ENCODE measurements at places on chromosomes 2 and 18. TPM values are rescaled to one million over a fixed set of nuclear protein-coding genes. Genes with fewer than 3 reads are reported as not detected.

DNA sequence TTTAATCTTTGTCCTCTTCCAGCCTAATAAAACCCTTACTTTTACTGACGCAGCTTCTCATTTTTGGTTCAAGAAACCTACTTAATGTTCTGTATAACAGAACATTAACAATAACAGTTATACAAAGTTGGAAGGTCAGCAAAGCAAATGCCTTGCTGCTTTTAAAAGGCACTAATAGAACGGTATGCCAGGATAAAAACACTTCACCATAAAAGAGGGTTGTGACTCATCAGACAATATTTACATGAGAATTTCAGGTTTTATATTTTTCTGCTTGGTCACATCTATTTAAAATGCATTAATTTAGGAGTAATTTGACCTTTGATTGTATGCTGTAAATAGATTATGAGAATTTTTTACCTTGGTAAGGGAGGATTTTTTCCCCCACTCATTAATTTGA, 3.0 kb downstream of the KLHL41 start:
- DNase-seq: no peak

GRCh38 chr2:55425431-55425831, 5.8 kb upstream of the CCDC88A start:
- peak; percentile 53 for DNase-seq

The PXDN gene
- 197 TPM for total RNA-seq

The SLC5A7 gene
- total RNA-seq: not detected

- DNase-seq: no peak
Measured at GRCh38 chr2:124983595-124983994, 958.5 kb downstream of the CNTNAP5 start.

The HOXD9 gene
- total RNA-seq: 9.8 TPM

DNA sequence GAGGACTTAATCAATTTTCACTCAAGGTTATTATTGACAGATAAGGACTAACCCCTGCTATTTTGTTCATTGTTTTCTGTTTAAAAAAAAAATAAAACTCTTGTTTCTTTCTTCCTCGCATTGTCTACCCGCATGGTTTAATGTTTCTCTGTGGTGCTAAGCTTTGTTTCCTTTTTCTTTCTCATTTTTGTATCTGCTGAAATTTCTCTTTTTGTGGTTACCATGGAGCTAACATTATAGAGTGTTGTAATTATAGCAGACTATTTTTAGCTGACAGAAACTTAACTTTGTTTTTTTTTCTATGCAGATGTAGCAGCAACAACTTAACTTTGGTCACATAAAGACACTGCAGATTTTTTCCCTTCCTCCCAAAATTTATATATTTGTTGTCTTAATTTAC, 43.1 kb upstream of the CHN1 start:
- no peak for DNase-seq

DNA sequence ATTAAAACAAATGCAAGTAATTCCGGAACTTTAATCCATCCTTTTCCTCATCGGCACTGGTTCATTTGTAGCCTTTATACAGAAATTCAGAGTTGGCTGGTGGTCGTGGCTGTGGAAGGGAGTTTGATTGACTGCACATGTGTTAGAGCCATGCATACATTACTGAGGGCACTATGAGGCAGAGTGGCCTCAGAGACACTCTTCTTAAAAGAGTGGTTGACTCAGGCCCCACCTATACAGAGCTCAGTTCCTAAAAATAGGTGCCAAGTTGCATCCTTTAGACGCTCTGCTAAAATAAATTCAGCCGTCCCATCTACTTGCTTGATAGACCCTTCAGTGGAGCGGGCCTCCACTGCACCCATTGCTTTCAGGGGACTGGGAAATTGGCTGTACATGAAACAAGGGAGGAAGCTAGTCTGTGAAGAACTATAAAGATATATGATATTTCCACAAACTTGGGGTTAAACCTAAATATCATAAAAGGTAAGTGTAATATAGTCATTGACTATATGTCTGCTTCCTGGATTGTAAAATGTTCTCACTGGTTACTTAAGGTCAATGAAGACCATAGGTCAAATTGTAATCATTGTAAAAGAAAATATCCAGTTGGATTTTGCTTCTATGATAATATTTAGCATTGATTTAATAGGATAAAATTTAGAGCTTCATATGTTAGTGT, 298.9 kb downstream of the XIRP2 start:
- no peak for DNase-seq

GRCh38 chr2:147006736-147007141, 838.1 kb upstream of the ACVR2A start:
- DNase-seq: no peak

GRCh38 chr2:205025580-205026240, 480.4 kb downstream of the PARD3B start:
- no peak for DNase-seq

The NXPH2 gene
- 2.0 TPM for total RNA-seq

- DNase-seq: no peak
Measured at GRCh38 chr2:1591461-1591770, 152.9 kb downstream of the PXDN start.

The KCNIP3 gene
- 10.4 TPM for total RNA-seq

The RTKN gene
- total RNA-seq: 77.3 TPM

DNA sequence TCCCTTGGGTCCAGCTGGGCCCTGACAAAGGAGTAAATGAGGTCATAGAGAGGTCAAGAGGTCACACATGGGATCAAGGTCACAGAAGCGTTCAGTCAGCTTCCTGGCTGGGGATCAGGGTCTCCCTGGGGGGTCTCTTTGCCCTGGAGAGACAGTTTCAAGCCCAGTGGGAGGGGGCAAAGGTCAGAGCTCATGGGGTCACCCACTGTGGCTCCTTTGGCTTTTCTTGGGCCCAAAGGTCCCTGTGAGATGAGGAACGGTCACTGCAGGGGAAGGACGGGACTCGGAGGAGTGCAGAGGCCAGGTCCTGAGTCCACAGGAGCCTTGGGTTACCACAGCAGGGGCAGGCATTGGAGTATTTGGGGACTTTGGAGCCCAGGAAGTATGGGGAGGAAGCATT, 30.7 kb upstream of the ANKRD62 start:
- DNase-seq: no peak

DNA sequence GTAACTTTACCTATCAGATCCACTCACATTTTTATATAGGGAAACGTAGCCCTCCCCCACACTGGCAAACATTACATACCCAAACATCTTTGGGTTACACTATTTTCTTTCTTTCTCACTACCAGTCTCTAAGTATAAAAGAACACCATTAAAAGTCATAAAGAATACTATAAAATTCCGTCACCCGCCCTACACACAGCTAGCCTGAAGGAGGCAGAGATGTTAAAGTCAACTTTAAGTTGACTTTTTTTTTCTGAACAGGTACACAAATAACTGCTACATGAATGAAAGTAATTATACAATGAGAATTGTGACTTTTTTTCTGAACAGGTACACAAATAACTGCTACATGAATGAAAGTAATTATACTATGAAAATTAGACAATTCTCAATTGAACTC, 628.3 kb downstream of the NUP35 start:
- no peak for DNase-seq

- DNase-seq: no peak
Measured at GRCh38 chr2:46555646-46556234, 76.4 kb downstream of the TMEM247 start.

- DNase-seq: no peak
Measured at GRCh38 chr18:75129717-75130477, 79.0 kb downstream of the PTGR3 start.

DNA sequence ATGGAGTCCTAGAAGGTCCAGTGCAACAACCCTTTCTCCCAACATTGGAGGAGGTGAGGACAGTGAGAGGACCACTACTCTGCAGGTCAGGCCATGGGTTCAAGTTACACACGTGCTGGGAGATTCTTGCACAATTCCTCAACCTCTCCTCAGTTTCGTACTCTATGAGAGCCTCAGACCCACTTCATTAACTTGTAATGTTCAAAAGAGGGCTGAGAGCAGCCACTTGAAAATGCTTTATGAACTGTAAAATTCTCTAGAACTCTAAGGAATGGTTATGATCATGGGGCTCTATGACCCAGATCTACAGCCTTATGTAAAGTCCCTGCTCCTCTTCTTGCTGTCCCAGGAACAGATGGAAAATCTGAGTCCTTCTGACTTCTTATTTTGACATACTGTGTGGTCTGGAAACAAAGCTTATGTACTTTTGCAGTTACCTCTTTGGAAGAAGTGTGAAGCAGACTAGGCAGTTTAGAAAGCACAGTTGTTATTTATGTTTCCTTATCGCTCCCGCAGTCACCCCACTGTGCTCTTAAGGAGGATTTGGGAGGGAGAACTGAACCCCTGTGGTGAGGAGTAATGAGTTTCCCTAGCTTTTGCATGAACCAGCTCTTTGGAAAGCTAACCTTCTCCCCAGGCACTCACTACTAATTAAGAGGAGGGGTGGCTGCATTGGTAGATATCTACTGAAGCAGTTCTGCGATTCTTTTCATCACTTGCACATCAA, 296.6 kb downstream of the LRRTM1 start:
- DNase-seq: no peak

- no peak for DNase-seq
Measured at GRCh38 chr2:138829326-138829919, 49.2 kb upstream of the NXPH2 start.

The CCDC102B gene
- 0.17 TPM for total RNA-seq

GRCh38 chr2:146278881-146279280, 1565.9 kb upstream of the ACVR2A start:
- DNase-seq: no peak

The LRRTM1 gene
- 2.0 TPM for total RNA-seq

The ERCC3 gene
- 40.1 TPM for total RNA-seq

GRCh38 chr2:30402441-30403182, 44.4 kb upstream of the LCLAT1 start:
- DNase-seq: no peak

DNA sequence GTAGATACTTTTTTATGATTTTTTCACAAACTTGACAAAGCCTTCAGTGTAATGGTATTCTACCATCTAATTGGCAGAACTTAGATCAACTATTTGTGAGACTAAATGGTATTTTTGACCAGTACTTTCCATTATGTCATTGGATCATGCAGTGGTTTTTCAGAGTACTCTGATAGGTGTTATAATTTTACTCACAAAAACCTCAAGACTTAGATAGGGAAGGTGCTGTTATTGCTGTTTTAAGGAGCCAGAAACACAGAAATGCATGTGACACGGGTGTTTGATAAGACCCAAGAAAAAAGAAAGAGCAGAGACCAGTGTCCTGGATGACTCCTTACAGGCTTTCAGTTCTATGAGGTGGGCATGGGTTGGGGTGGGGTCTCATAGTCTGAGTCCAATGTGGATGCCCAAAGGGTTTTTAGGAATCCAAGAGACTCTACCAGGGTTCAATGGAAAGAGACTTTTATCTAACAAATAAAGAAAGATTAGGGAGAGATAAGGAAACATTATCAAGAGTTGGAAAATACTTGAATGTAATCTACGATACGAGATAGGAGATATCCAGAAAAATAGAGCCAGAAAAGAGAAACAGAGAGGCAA, 31.3 kb downstream of the SP140 start:
- no peak for DNase-seq

DNA sequence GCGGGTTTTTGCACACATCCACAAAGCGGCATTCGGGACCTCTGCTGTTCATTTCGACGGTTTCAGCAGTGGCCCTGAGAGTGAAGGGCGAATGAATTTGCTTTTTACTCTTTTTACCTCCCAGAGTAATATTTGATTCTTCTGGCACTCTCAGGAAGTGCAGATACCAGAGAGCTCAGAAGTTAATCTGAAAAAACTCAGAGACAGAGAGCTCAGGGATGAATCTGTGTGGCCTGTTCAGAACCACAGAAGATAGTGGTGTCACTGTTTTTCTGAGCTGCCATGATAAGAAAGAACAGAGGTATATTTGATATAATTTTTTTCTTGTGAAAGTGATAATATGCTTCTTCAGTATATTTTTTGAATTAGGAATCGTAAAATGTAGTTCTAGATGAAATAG, 129.3 kb downstream of the MBP start:
- DNase-seq: no peak

The G6PC2 gene
- not detected for total RNA-seq

DNA sequence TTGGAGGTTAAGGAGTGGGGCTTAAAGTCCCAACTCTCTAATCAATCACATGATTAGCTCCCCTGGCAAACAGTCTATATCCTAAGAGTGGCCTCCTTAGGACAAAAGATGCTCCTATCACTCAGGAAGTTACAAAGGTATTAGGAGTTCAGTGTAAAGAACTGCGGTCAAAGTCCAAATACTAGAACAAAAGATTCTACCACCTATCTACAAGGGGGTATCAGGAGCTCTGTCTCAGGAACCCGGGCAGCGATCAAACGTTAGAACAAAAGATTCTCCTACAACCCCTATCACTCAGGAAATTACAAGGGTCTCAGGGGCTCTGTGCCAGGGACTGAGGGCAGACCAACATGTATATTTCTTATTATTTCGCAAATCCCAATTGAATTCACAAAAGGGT, 58.0 kb downstream of the DTNB start:
- no peak for DNase-seq

GRCh38 chr2:227163998-227164762, at the start of the genes COL4A3 and COL4A4:
TSS of gene COL4A3 (plus strand) at chr2:227164624. CDS start at chr2:227164727, 103 bp downstream.
TSS of gene COL4A4 (minus strand) at chr2:227164205. CDS start at chr2:227147483, 16,722 bp downstream.
- no peak for DNase-seq

DNA sequence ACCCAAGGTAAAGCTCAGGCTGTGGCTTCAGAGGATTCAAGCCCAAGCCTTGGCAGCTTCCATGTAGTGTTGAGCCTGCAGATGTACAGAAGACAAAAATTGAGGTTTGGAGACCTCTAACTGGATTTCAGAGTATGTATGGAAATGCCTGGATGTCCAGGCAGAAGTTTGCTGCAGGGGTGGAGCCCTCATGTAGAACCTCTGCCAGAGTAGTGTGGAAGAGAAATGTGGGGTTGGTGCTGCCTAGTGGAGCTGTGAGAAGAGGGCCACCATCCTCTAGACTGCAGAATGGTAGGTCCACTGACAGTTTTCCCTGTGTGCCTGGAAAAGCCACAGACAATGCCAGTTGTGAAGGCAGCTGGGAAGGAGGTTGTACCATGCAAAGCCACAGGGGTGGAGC, 239.9 kb downstream of the SPAG16 start:
- no peak for DNase-seq
